HFFc6 (cell line): ENCODE measurements at places on chromosomes 3 and 15. TPM values are rescaled to one million over a fixed set of nuclear protein-coding genes. Genes with fewer than 3 reads are reported as not detected.

DNA sequence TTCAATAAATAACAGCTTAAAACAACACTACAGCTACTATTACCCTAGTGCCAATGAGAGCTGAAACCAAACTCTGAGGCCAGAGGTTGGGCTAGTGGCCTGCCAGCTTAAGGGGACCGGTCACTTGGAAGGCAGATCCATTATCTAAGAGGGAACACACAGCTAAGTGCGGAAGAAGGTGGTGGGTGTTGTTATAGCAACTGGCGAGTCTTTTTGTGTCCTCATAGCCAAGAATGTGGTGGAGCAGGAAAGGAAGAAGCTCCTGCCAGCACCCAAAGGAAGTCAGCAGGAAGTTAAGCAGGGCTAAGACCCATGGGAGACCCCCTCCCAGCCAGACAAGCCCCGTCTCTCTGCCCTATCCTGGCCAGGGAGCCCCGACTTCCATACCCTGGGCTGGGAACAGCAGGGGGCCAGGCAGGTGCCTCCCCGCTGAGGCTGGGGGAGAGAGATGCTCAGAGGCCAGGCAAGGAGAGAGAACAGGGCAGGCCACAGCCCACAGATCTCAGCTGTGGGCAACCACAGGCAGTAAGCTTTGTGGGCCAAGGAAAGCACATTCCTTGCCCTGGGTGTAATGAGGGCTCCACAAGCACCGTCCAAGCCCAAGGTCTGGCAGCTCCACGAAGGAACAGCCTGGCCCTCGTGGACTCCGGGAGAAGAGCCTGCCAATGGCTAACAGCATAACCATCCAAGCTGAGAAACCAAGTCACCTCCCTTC lies 34.0 kb upstream of the HRH1 start:
- no peak for DNase-seq

DNA sequence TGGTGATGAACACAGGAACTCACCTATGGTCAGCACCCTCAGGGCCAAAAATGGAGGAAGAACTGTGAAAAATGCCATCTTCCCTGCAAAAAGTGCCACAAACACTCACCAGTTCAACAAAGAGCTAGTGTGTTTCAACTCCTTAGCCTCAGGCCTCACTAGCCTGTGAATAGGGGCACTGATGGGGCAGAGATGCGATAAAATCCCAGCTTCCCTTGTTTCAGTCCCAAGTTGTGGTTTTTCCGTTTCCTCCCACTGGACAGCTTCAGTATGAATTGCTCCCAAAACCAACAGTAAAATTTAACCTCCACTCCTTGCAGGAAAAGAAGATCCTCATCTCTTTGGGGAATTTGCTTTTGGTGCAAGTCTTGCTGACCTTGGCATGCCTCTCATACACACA lies 117.4 kb upstream of the ADAMTS9 start:
- no peak for DNase-seq

DNA sequence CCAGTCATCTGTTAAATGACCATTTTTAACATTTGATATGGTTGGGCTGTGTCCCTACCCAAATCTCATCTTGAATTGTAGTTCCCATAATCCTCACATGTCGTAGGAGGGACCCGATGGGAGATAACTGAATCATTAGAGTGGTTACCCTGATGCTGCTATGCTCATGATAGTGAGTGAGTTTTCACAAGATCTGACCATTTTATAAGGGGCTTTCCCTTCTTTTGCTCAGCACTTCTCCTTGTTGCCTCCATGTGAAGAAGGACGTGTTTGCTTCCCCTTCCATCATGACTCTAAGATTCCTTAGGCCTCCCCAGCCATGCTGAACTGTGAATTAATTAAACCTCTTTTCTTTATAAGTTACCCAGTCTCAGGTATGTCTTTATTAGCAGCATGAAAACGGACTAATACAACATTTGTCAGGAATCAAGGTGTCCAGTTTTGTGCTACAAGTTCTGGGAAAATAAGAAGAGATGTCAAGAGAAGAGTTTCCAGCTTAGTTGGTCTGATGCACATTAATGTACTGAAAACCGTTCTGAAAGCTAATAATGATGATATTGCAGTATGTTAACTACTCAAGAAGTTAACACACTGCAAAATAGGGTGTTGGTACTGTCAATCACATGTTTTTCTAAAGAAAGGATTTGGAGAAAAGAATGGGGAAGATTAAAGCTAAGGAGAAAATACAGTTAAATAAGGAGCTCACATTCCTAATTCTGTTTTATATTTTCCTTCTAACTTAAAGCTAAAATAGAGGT lies 67.9 kb downstream of the ATP8B4 start:
- no peak for DNase-seq

DNA sequence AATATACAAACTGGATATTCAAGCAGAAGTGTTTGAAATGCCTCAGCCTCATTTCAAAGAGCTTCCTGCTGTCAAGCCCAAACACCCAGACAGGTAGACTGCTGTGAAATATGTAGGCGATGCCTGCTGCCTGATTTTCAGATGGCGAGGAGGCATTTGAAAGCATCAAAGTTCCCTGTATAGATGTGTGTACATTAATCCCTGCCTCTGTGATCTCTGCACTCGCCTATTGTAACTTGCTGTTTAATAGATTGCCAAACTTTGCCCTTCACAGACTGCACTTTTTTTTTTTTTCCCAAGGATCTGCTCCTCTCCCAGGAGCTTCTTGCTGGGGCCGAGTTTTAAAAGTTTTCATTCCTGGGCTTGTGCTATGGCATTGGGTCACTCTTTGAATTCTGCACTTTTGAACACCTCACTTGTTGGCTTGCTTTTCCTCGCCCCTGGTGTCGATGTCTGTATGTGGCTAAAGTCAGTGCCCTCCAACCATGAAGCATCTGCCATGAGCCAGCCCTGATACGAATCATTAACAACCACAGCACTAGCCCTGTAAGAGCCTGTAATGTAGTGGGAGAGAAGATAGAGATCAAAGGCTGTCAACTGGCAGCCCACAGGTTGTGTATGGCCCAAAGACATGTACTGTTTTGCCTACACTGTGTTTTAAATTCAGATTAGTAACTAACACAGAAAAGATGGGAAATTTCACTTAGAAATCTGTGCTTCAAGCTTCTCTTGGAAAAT lies 287.6 kb upstream of the ICE2 start:
- no peak for DNase-seq

Gene SLC30A4
- total RNA-seq = 8.2 to 8.9 TPM (median 8.6 TPM) in 3 replicates

Gene MUC13
- total RNA-seq = 0.06 and 0.18 TPM in 2 replicates

Gene LDHAL6B
- total RNA-seq = not detected in 2 replicates
